Activated T-cell treated with anti-CD3 and anti-CD28 coated beads, Interleukin-2, amount 50 U/mL, for 1 hour (primary cell): ENCODE measurements at places on chromosomes 12 and 14.

DNA sequence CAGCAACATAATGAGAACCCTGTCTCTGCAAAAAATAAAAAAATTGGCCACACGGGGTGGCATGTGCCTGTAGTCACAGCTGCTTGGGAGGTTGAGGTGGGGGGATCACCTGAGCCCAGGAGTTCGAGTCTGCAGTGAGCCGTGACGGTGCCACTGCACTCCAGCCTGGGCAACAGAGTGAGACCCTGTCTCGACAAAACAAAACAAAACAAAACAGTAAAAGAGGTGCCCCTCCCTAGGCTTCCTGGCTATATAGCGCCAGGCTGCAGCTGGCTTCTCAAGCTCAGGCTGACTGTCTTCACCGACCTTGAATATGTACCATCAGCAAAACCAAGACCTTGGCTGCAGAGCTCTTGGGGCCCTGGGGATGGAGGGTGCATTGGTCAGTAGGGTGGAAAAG lies 29.4 kb downstream of the TSPAN9 start:
- DNase-seq = no peak

- no peak for DNase-seq
These were observed 274.7 kb downstream of the ZFP36L1 start for GRCh38 chr14:68518166-68518565.

DNA sequence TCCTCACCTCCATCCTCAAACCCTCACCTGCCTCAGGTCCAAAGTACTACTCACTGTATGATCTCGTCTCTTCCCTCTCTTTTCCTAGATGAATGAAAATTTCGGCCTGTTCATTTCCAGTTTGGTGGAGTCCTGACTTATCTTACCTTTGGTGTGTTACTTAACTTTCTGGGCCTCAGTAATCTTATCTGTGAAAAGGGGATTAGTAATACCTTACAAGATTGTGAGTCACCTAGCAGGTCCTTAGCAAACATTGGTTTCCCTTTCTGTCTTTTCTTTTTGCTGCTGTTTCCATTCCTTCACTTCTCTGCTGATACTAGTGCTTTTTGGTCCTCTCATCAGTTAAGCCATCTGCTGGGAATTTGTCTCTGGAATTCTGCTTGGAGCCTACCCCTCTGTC lies 52.8 kb downstream of the AKAP6 start:
- no peak for DNase-seq

DNA sequence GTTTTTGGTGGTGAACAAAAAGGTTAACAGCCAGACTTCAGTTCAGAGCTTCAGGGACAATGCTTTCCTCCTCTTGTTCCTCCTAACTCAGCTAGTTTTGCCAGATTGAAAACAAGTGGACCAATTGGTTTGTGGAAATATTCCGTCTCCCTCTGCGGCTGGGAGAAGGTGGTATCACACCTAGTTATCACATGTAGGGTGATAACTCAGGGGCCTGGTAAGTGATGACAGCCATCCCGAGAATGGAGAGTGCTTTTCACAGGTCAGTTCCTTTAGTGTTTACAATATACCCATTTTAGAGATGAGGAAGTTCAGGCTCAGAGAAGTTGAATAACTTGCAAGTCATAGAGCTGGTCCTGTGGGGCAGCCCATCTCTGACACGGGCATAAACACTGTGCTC lies 60.7 kb upstream of the DICER1 start:
- no peak for DNase-seq

DNA sequence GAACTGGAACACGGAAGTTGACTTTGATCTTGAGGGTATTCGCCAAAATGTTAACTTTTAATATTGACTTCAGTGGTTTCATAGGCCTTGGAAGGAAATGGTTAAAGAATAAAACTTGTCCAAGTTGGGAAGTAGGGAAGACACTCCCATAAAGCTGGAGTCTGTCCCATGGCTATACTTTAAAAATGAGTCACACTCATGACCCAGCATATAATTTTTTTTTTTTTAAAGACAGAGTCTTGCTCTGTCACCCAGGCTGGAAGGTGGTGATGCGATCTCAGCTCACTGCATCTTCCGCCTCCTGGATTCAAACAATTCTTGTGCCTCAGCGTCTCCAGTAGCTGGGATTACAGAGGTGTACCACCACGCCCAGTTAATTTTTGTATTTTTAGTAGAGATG lies 19.6 kb downstream of the TMPRSS12 start:
- no peak for DNase-seq
